Effector memory CD8-positive, alpha-beta T cell (primary cell): ENCODE measurements at places on chromosomes 7 and 10.

DNA sequence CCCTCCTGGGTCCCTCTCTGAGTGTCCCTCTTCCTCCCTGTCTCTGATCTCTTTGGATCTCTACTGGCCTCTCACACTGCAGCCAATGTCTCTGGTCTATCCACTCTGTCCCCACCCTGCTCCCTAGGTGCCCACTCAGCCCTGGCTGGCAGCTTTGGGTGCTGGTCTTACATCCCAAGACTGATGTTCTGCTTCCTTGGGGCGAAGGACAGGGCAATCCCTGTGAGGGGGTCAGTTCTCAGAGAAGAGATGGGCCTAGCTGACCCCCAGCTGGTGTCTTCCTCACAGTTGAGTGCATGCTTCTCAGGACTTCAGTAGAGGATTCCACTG, 51.7 kb upstream of the CAMK2B start:
- DNase-seq: no peak

DNA sequence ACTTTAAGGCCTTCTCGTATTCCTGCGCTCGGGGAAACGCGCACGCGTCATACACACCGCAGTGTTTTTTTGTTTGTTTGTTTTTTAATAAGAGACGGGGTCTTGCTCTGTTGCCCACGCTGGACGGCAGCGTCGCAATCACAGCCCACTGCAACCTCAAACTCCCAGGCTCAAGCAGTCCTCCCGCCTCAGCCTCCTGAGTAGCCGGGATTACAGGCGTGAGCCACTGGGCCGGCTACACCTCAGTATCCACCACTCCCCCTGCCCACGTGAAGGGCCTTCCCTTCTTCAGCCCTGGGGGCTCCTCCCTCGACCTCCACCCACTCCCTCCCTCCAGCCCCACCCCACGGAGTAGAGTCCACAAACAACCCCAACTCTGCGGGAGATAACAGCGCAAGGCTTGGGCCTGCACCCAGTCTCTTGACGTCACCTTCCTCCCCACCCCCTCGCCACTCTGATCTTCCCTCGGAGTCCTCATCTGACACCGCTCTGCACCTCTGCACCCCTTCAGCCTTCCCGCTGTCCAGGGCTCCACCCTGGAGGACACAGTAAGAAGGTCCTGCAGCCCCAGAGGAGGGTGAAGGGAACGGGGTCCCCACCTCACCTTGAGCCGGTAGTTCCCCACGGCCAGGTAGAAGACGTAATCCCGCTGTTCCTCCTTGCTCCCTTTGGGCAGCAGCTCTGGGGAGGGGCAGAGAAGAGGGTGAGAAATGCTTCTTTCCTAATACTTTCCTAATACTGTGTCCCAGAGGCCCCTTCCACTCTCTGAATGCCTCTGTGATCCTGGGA, 2.8 kb upstream of the CLDN15 start:
- DNase-seq: no peak

GRCh38 chr7:125358551-125359167, 429.0 kb upstream of the POT1 start:
- no peak for DNase-seq

DNA sequence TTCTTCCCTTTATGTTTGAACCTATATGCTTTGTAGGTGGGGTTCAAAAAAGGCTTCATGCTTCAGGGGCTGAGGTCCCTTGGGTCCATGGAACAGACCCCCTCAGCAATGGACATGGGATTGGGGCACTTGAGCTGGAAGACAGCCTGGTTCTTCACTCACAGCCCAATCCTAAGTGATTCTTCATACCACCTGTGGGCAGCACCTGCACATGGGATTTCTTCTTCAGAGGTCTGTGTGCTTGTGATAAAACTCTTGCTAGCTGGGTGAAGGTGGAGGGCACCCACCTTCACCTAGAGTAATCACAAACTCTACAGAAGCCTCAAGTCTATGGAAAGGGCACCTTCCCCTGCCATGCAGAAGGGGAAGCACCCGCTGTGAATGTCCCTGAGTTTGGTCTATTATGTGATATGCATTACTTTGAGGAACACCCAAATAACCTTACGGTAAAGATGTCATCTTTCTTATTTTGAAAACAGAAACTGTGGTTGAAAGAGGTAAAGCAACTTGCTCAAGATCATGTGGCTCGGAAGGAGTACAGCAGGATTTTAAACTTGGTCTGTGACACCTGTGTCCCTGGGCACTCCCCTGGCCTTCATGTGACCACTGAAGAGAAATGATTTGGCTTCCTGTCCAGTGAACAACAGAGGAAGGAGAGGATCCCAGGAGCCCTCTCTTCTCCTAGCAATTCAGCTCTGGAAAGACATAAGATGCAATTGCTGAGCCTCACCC, 469.5 kb upstream of the ZMIZ1 start:
- DNase-seq: no peak

GRCh38 chr7:115086146-115086841, 164.4 kb downstream of the MDFIC start:
- DNase-seq: no peak

DNA sequence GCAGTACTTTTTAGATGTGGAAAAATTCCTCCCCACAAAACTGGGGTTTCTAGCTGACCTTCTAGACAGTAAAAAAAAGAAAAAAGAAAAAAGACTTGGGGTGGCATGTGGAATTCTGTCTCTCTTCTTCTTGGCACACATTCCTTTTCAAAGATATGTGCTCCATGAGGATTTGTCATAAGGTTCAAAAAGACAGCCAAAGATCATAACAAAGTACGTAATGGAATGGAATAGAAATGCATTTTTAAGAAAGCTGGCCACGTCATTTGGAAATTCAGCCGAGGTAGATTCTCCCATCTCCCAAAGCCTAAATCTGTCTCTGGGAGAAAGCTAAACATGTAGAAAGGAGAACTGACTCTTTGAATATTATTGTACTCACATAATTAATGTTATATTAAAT, 381.3 kb upstream of the NFE2L3 start:
- no peak for DNase-seq

DNA sequence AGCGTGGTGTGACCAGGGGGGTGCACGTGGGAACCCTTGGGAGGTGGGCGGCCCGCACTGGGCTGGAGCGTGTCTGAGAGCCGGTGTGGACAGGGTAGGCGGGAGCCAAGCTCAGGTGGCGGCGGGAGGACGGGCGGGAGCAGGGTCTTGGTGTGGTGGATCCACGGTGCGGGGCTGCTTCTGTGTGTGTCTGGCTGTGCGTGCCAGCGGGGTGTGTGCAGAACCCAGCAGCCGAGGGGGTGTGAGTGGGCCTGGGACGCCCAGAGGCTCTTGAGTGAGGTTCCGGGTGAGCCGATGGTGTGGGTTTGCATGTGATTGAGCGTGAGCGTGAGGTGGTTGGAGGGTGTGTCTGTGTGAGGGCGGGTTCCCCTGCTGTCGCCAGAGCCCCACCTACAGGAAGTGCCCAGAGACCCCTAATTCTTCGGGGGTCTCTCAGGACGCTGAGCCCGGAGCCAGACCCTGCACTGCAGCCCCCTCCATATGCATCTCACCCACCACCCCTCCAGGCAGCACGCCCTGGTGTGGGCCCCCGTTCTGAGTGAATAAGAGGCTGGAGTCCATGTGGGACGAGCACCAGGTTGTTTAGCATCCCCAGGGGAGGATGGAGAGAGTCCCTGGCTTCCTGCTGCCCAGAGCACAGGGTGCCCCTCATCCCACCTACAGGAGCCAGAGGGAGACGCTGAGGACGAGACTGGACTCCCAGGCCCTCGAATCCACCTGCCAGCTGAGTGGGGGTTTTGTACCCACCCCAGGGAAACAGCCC, 78.2 kb downstream of the ELFN1 start:
- no peak for DNase-seq

DNA sequence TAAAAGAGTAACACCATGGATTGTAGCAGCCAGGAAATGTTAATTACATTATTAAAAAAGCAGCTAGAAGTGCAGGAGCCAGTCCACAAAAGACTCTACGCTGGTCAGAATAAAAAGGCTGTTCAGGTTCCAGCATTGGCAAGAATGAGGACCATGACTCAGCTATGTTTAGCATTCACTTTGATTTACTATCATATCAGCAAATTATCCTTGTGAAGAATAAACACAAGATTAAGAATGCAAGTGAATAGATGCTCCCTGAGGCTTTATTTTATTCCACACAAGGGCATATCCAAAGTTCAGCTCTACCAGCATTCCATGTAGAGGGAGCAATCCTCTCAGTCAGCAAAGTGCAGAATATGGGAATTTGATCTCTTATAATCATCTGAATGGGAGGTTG, 13.6 kb downstream of the DGKB start:
- no peak for DNase-seq

DNA sequence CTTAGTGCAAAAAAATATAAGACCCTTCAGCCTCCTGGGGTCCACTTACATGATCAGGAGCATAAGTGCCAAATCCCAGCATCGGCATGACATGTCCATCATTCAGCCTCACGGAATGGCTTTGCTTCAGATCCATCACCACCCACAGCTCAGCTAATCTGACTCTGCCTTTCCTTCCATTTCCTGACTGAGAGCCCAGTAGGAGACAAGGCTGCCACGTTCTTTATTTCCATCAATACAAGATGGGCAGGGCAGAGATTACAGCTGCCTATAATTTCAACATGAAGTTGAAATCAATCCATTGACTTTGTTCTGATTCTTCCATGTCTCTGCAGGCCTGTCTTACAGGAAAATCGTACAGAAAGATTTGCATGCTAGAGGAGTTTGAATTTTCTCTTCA, 76.4 kb upstream of the UCN3 start:
- DNase-seq: no peak

- DNase-seq: peak; percentile 45
These were observed 18.5 kb upstream of the ANTXRL start for GRCh38 chr10:46268076-46268881.

- no peak for DNase-seq
These were observed 18.8 kb downstream of the SORBS1 start for GRCh38 chr10:95542330-95542729.

DNA sequence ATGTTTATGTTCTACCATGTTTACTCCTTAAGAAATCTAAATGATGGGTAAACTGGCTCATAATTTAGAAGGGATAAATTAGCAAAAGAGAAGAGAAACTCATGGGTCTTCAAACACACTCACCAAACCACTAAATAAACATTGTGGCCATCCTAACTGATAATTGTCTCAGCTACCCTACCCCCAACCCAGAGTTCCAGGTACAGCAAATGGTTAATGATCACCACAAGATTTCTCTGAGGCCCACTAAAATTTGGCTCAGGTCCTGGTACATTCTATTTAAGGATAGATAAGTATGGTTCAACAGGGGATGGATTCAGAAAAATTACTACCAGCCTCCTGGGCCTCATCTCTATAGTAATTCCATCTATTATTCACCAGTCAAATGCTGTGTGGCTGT, 21.4 kb downstream of the SLC25A13 start:
- DNase-seq: no peak

DNA sequence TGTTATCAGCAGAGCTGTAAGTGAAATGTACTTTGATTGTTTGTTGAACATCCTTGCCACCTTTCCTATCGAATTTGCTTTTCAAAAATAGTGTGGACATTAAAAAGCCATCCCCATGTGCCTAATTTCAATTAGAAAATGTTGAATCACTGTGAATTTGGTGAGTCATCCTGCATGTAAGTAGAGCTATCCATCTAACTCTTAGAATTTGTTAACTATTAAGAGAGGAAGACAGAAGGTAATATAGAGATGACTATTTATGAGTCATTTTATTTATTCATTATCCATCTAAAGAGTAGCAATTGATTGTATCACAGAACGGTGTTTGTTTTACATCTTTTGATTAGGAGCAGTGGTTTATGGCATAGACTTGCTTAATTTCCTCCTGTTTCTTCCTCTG, 154.7 kb downstream of the MGMT start:
- DNase-seq: no peak

- no peak for DNase-seq
These were observed 48.2 kb upstream of the CREB5 start for GRCh38 chr7:28364082-28364481.

DNA sequence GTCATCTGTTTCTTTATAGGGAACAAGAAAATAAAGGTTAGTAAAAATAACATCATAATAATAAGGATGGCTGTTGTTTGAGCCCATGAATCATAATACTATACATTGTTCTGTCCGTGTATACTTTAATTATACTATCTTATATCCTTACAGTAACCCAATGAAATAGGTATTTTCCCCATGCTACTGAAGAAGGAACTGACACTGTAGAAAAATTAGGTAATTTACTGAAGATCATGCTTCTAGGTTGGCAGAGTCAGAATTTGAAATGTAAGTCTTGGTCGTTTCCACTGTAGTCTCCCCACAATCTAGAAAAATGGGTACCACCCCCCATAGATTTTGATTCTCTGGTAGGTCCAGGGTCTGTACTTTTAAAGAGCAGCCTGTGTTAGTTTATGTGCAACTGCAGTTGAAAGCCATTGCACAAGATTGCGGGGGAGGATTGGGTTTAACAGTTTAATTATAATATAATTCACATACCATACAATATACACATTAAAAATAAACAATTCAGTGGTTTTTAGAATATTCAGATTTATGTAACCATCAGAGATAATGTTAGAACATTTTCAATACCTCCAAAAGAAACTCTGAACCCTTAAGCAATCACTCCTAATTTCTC, 47.7 kb downstream of the SHOC2 start:
- no peak for DNase-seq

GRCh38 chr10:27188897-27189296, 33.7 kb downstream of the MASTL start:
- DNase-seq: no peak

DNA sequence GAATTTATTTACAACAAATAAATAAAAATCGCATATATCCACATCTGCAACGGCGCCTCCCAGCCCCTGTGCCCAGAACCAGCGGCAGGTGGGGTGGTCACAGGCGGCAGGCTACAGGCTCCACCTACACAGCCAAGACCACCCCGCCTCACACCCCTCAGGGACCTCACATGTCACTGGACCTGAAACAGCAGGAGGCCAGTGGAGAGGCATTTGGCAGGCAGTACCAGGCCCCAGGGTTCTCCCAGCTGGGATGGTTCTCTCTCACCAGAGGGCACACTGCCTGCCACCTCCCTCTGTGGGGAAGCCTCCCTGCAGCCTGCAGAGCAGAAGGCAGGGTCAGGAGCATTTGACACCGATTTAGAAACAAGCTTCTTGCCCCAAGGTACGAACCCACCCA, 81.5 kb downstream of the MAD1L1 start:
- no peak for DNase-seq

GRCh38 chr10:118844731-118845521, 90.2 kb upstream of the CACUL1 start:
- DNase-seq: no peak

DNA sequence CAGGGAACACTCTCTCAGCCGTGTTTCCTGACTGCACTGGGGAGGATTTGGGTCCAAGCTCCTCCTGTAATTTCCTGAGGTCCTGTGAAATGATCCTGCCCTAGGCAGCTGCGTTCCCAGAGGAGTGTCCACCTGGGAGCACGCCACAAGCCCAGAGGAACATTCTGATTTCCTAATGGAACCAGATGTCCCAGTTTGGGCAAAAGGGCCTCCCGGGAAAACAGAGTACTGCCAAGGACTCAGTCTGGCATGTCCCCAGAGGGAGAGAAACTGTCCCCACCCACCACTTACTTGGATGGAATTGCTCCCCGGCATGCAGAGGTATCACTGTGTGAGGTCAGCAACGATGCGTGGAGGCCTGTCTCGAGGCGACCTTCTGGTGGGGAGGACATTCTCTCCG, 34.5 kb downstream of the ASB13 start:
- no peak for DNase-seq
